GM23338 (cell line): ENCODE measurements at places on chromosomes 11 and 22.
A peak's percentile ranks its signal among the peaks of the same experiment; 100 is the strongest.

GRCh38 chr11:15194671-15195415, 80.1 kb downstream of the INSC start:
- DNase-seq, result no peak

DNA sequence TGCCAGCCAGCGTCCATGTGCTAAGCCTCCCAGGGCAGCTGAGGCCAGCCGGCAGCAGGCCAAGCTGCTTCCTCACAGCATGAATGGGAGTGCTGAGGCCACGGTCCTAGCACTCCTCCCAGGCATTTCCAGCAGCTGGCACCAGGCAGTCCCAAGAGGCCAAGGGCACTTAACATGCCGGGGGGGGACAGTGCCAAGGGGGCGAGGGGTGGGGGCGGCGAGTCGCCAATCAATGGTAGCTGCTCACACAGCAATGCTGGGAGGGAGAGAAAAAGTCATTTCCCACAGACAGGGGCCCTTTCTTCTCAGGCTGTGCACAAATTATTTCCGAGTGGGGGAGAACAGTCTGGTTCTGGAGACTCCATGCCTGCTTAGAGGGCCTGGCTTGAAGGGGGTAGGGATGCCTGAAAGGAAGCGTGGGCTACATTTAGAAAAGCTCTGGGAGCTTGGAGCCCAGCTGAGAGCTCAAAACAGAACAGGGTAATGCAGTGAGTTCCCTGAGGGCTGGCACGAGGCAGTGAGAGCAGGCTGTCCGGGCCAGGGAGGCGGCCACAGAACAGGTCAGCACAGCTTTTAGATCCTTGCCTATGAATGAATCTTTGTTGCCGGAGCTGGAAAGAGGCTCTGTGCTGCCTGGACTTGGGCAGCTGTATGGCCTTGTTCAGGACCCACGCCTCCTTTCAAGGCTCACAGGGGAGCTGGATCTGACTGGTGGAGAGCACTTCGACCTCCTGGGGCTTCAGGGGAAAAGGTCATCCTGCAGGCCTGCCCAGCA, 14.4 kb upstream of the TBC1D10A start:
- no peak for DNase-seq

DNA sequence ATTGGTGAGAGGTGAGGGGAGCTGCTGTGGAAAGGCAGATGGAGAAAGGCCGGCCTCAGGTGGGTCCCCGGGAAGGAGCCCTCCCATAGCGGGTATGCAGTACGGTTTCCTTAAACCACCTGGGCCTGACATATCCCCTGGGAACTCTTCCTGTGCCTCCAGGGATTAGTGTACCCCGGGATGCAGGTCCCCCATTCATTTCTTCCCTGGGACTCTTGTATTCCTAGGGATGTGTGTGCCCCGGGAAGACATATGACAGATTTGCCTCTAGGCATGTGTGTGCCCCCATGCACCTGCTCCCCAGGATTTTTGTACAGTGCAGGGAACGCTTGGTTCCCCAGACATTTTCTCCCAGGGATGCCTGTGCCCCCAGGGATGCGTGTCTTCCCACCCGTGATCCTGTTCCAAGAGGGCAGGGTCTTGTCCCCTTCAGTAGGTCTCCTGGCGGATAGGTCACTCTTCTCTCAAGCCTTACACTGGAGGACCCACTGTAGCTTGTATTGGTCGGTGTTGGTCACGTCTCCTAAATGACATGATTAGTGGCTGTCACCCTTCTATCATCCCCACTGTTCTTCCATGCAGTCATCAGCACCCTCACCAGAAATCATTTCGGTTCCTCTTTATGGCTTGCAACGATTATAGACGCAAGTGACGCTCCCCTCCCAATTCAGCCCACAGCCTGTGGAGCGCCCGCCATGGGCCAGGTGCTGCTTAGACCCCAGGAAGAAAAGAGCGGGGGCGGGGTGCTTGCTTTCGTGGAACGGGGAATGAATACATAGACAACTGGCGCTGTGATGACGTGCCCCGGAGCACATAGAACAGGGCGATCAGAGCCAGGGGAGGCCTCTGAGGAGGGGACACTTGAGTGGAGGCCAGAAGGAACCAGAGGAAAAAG, 1.3 kb downstream of the PARVB start:
- DNase-seq, result peak; percentile 36

DNA sequence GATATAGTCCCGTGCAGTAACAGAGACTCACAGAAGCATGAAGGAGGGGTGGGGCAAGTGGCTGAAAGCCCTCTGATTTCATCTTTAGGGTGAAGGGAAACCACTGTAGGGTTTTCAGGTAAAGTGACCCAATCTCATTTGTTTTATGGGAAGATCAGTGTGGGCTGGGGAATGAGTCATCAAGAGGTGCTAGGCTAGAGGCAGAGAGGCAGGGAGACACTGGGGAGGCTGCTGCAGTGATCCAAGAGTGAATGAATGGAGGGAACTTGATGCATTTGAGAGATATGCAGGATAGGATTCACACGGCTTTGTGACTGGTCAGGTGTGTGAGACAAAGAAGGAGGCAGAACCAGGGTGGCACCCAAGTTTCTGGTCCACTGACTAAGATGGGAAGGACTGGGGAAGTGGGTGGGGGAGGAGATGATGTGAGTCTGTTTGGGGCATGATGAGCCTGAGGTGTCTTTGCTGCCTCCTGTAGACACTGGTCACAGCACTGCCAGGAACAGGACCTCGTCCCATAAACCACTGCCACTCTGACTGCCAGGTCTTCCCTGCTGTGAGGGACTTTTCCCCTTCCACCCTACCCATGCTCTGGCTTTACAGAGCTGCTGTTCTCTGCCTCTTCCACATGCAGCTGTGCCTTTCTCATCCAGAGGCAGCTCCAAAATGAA, 239.0 kb downstream of the TENM4 start:
- DNase-seq, result no peak

DNA sequence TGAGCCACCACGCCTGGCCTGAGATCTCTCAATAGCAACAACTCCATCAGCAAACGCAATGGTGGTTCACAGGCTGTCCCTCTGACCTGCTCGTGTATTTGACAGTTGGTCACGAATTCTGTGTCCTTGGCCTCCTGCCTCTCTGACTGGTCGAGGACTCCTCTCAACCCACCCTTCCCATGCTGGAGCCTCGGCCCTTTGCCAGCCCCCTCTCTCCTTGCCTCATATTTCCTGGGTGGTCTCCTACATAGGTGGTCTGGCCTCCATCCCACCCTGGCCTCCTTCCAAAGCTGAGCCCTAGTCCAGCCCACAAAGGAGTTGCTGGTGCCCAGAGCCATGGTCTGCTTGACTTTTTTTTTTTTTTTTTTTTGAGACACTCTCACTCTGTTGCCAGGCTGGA, 11.4 kb upstream of the A4GALT start:
- no peak for DNase-seq

- DNase-seq, result no peak
These were observed 36.8 kb downstream of the CDON start for GRCh38 chr11:126025822-126026221.

GRCh38 chr11:113113801-113114704, 152.8 kb downstream of the NCAM1 start:
- DNase-seq, result peak; percentile 67

DNA sequence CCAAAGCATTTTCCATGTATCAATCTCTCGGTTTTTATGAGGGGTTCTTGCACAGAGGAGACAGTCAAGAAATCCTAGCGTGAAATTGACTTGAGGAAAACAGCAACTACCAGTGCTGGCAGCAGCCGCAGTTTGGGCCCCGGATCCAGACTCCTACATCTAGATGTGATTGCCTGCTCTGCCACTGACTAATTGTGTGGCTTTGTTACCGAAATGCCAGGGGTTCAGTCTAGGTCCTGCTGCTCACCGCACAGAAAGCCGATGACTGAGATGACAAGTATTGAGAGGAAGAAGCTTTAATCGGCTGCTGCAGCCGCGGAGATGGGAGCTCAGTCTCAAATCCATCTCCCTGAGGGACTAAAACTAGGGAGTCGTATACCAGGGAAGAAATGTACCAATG, 8.2 kb upstream of the GLB1L3 start:
- no peak for DNase-seq

DNA sequence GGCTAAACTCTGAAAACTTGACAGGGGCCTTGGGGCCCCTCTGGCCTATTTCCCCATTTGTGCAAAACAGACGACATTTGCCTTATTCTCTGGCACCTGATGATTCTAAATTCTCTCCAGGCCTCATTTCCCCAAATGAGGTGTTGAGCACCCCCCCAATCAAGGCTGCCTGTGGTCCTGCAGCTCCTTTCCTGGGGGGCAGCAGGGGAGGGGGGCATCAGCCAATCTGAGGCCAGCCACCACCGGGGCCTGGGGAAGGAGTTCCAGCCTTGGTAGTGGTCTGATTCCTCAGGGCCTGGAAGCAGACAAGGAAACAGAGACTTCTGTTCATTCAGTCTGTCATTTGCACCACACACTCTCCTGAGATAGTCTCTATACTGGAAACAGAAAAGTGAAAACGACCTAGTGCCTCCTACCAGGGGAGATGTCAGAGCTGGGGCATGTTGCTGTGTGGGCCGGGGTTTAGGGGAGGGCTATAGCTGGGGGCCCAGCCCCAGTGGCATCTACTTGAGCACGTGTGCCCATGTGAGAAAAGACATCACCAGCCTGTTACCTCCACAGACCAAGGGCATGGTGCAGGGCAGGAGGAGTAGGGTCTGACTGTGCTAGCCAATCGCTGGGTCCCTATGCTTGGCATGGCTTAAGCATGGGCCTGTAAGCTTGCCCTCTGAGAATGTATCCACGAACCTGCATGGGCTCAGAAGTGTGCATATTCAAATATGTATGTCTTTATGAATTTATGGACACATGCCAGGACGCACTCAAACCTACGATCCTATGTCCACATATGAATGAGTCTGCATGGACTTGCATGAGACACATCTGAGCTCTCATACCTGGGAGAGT, 1.8 kb upstream of the TPBGL start:
- DNase-seq, result no peak

DNA sequence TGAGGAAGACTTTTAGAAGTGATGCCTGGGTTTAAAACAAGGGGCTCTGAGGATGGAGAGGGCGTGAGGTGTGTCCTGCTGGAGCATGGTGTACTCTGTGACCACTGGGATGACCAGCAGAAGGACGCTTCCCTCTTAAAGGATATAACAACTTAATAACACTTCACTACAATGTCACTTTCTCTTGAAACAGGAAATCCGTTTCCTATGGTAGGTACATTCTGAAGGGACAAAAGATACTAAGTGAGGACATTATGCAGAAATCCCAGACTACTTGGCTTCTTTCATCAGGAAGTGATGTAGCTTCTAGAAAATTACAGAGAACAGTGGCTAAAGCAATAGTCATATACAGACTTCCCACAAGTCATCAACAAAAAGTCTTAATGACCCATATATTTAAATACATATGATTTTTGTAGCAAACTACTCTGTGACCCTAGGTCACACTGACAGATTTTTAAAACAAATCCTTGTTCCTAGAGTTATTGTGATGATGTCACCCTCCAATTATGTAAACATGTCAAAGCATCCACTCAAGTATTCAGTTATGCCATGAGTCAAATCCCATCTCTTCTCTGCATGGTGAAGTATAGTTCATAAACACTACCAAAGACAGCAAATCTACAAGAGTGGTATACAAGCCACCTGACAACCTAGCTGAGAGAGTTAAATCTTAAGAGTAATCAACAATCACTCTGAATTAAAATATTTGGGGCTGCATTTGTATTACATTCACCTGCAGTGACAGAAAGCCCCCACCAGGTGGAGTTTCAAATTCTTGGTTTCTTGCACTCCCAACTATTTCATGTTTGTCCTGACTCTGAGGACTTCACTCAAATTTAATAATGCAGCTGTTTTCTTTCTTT, 32.8 kb downstream of the PITPNB start:
- peak; percentile 72 for DNase-seq

- DNase-seq, result no peak
These were observed 314.2 kb upstream of the SORL1-AS1 start for GRCh38 chr11:121766991-121767390.

DNA sequence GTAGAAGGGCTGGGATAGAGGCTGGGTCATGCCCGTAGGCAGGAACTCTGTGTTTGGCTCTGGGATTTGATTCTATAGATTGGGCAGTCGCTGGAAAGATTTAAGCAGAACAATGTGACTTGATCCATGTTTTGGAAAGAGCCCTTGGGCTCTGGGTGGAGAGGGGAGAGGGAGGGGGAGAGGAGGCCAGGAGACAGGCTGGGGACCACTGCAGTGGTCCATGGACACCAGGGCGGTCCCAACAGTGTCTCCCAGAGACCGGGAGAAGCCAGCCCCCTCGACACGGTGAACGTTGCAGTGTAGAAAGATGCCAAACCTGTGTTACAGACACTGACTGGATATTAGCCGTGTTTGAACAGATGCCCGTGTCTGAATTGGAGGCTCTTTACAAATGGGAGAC, 19.5 kb downstream of the PVALB start:
- no peak for DNase-seq

DNA sequence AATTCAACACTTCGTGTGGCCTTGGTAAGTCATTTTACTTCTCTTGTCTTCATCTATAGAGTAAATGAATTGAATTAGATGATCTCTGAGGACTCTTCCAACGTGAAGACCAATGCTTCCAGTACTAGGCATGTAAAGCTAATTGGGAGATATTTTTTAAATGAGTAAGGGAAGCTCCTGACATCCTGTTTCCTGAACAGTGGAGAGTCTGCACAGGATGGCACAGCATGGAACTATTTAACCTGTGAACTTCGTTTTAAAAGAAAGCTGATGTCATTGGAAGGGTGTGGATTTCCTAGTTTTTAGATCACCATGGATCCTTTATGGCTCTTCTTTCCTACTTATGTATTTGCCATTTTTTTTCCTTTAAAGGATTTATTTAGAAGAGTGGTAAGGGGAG, 48.4 kb upstream of the HSD17B12 start:
- no peak for DNase-seq

DNA sequence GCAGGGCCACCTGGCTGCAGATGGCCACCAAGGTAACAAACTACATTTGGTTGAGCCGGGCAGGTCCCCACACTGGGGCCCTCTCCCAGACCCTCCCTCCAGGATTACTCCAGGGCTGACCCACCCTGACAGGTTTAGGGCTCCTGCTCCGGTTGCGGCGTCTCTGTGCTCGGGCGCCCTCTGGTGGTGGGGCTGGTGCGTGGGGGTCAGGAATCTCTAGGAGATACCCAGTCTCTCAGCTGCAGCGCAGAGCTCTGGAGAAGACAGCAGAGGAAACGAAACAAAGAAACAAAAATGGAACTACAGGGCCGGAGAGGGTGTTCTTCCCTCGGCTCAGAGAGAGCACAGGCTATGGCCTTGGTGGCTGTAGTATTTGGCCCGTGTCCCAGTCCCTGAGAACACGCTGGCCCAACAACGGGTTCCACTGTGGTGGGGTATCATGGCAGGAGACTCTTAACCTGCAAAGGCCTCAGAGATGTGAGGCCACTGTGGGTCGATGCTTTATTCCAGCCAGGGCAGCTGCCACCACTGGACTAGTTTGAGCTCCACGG, 2.4 kb downstream of the C11orf96 start:
- DNase-seq, result peak; percentile 78
